T1000 (cell line): ENCODE measurements at places on chromosomes 3 and 15.

DNA sequence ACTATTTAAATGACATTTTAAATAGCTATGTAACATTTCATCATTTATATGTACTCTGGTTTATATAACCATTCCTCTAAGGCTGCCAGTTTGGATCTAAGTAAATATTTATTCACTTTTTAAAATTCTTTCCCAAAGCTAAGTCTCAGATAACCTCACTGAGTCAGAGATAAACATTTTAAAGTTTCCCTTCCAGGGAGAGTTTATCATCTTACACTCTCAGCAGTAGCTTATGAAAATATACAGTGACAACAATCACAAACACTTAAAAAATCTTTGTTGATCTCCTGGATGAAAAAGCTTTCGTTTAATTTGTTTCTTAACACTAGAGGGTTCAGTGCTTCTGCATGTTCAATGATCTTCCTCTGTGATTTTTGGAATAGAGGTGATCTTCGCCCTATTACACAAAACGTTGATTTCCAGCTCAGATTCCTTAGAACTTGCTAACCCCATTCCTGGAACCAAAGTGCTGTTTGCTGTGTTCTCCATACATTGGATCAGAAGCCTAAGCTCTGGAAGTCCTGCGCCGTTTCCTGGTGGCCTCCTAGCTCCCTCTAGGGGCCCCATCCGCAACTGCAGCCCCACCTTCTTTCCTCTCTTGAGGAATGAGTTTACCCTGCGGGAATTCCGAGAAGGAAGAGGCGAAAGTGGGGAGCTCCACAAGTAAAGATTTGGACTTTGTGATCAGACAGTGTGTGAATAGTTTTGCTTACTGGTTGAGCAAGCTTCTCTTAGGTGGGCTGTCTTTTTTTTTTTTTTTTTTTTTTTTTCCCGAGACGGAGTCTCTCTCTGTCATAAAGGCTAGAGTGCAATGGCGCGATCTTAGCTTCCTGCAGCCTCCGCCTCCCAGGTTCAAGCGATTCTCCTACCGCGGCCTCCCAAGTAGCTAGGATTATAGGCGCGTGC lies 29.3 kb upstream of the SACM1L start:
- peak; percentile 70 for DNase-seq

GRCh38 chr3:38521391-38521987 lies 25.3 kb downstream of the EXOG start:
- peak; percentile 41 for DNase-seq

DNA sequence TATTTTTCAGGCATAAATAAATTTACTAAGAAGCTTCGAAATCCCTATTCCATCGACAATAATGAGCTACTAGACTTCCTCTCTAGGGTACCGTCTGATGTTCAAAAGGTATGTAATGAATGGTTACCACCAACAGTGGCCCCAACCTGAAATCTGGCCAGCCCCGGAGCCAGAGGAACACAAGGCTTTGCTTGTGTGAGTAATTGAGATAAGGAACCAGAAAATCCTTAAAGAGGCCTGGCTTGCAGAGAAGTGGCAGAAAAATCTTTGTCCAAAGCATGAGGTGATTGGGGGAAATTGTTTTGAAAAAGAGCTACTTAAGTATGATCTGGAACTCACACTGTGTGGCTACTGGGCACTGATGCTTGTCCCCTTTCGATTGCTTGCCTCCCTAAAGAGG lies 245.3 kb downstream of the MCTP2 start:
- no peak for DNase-seq

DNA sequence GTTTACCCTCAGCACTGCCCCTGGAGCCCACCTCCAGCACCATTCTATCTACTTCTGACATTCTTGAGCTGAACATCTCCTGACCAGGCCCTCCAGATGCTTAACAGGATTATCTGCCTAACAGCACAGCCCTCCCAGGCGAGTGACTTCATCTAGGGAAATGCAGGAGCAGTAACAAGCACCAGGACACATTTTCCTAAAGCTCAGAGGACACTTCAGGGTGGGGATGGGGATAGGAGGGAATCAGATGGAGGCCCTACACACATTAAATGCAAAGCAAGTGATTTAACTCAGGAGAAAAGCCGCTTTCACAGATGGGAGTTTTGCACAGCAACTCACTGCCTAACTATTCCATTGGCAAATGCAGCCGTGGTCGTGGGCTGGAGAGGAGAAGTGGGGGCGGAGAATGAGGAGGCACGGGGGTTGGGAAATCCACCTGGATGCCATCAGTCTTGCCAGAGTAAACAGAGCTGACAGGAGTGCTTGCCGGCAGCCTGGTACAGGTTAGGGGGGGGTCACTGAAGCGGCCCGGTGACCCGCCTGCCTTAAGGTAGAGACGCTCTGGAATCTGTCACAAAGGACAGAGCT lies 21.3 kb upstream of the BNC1 start:
- DNase-seq, result no peak
